Retinal pigment epithelial cell (primary cell): ENCODE measurements at places on chromosomes 5 and 9.

- DNase-seq: no peak
Measured at GRCh38 chr5:109451146-109451545, 41.4 kb upstream of the PJA2 start.

DNA sequence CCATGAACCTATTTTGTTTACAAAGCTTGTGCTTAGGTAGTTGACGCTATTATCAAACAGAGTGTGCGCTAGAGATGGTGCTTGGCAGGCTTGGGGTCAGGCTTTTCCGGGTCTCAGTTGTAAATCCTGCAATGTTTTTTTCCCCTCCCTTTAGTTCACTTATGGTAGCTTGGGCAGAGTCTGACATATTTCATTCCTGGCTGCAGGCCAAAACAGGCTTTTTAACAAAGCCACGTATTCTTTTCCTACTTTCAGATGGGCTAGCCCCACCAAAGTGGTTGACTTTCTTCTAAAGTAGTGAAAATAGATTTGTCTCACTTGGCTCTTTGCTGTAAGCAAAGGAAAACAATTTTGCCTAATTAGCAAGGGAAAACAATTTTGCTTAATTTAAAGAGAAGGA lies 58.0 kb upstream of the FBN2 start:
- peak; percentile 50 for DNase-seq

DNA sequence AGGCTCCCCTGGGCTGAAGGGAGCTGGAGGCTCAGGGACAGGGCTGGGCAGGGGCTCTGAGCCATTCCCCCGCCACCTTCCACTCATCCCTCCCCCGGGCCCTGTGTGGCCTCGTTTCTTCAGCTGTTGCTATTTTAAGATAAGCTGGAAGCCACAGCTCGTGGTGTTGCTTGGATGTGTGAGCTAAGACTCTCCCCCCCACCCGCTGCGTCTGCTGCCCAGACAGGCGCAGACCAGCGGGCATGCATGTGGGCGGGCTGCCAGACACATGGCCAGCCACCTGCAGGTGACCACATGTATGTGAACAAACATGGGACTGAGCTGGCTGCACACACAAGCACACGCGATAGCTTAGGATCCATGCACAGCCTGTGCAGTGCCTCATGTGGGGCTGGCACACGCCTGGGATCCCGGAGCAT lies 8.7 kb downstream of the SNCB start:
- peak; percentile 25 for DNase-seq

DNA sequence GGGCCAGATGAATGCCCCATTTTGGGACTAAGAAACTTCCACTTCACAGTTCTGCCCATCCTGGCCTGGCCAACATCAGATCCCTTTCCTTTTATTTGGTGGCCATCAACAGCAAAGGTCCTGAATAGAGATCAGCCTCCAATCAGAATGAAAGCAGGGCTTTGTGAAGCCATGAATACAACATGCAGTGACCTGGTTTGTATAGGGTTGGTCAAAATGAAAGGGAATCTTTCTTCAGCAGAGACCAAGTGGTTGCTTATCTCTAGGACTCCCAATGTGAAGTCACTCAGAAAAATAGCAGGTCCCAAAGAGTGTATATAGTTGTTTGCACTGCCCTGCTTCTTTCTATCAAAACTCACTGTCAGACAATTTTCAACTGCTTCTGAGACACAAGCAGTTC lies 113.9 kb upstream of the SLC12A2 start:
- no peak for DNase-seq

- DNase-seq: no peak
Measured at GRCh38 chr9:13621872-13622564, 342.5 kb upstream of the MPDZ start.

- DNase-seq: no peak
Measured at GRCh38 chr5:54081415-54081814, 229.0 kb downstream of the ARL15 start.

GRCh38 chr5:28725001-28725400 lies 1686.6 kb upstream of the CDH9 start:
- no peak for DNase-seq

DNA sequence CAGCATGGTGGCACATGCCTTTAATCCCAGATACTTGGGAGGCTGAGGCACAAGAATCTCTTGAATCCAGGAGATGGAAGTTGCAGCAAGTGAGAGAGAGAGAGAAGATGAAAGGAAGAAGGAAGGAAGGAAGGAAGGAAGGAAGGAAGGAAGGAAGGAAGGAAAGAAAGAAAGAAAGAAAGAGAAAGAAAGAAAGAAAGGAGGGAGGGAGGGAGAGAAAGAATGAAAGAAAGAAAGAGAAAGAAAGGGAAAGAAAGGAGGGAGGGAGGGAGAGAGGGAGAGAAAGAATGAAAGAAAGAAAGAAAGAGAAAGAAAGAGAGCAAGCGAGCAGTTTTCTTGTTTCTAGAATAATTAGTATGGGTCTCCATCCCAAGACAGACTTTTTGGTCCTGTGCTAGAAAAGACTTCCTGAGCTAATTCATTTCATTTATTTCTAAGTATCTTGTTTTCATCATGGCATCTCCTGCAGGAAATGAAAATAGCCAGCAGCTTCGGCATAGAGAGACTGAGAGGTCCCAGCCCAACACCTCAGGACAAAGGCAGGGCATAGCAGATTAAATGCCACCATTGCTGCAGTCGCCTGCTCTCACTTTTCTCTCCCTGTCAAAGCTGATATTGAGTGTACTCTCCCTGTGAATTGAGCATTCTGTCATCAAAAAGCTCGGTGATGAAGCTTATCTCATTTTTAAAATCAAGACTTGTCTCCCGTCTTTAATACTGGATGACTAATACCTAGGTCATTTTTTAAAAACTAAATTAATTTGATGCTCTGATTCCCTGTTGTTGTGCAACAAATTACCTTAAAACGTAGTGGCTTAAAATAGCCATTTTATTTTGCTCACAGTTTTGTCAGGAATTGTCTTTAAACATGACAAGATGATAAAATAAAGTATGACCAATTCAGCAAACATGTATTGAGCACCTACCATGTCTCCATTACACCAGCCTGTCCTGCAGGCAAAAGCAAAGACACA lies 91.8 kb upstream of the ADRA1B start:
- no peak for DNase-seq

DNA sequence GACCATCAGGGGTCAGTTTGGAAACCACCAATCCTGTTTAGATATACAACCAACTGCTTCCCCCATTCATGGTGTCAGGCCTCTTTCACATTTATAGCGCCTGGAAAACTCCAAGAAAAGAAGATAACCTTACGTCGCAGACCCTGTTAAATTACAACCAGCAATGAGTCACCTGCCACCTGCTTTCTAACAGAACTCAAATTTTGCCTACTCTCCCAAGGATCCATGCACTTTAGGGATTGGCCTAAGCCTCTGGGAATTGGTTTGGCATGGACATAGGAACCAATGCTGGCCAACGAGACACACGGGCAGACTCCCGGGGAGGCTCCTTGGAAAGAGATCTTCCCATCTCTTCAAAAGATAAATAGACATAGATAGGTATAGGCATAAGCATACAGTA lies 87.0 kb downstream of the FEM1C start:
- DNase-seq: no peak

DNA sequence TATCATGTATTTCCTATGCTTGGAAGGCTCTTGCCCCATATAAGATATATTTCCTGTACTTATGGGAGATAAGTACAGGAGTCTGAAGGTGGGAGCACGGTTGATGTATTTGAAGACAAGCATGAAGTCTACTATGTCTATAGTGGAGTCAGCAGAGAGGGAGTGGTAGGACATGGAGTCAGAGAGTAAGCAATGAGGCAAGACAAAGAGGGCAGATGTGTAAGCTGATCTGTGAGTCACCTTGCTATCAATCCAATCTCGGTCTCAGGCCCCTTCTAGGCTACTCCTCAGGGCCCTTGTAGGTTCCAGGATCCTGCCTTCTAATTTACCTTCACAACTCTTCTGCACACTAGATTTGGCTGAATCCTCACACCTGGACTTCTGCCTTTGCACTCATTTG lies 105.5 kb downstream of the MACIR start:
- DNase-seq: no peak

GRCh38 chr5:93677359-93677891 lies 64.0 kb downstream of the POU5F2 start:
- peak; percentile 72 for DNase-seq

GRCh38 chr5:139998837-139999236 lies 44.3 kb downstream of the NRG2 start:
- DNase-seq: no peak

- DNase-seq: no peak
Measured at GRCh38 chr5:150065886-150066285, 20.5 kb downstream of the CSF1R start.

DNA sequence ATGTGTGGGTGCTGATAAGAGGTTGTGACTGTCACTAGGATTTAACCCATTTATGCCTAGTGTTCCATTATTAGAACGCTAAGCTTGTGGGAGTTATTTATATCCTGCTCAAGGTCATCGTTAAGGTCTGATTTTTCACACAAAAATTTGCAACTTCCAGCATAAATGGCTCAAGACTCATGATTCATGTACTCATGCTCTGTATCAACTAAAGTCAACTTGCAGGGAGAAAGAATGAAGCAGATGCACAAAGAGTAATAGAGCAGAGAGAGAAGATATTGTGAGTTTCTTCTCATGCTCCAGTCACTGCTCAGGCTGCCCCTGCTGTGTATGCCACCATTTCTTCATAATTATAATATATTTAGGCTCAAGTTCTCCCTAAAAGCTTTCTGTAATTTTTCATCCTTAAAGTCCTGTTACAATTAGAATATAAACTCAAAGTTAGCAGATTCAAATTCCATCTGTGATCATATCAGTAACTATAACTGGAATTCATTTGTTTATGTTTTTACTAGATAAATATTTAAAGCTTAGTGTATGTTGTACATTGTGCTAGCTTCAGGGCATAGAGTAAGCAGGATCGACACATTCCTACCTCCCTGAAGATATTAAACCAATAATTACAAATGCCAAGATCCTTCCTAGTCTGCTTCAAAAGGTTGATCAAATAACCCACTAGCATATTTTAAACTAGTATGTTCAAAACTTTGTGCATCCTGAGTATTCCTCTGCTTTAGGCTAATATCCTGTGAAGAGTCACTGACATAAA lies 136.7 kb downstream of the NUDT12 start:
- DNase-seq: peak; percentile 72

GRCh38 chr9:130026583-130027340 lies 16.2 kb downstream of the FNBP1 start:
- DNase-seq: no peak

- no peak for DNase-seq
Measured at GRCh38 chr5:109743770-109744212, 54.1 kb downstream of the MAN2A1 start.

GRCh38 chr5:142929587-142929986 lies 159.4 kb downstream of the ARHGAP26 start:
- no peak for DNase-seq

GRCh38 chr5:900781-901180 lies 8.1 kb downstream of the TRIP13 start:
- DNase-seq: no peak

GRCh38 chr9:734831-735511 lies 106.5 kb upstream of the DMRT1 start:
- DNase-seq: peak; percentile 86

DNA sequence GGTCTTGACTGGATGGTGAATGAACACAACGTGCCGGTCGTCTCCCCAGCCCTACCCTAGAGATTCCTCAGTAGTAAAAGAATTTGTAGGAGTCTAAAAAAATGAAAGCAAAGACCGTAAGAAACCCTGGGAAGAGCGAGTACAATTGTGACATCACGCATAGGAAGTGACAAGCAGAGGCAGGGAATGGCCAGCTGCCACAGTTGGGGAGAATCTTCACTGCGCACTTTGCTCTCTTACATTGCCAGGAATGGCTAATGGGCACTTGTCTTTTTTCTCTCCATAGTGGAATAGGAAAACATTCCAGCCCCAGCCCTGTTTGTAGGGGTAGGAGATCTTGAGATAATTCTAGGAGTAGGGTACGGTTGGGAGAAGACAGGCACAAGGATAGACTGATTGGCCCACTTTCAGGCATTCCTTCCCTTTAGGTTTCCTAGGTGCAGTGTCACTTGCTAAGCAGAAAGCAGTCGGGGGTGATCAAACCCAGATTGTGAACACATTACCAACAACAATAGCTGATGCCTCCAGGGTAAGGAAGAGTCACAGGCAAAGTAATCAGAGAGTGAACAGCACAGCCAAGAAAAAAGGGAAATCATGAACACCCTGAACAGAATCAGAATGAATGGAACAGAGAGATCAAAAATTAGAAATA lies 302.7 kb downstream of the MAN2A1 start:
- no peak for DNase-seq

GRCh38 chr9:132087438-132088030 lies 7.9 kb upstream of the MED27 start:
- DNase-seq: no peak

GRCh38 chr9:98584059-98584458 lies 124.7 kb downstream of the GABBR2 start:
- DNase-seq: no peak

DNA sequence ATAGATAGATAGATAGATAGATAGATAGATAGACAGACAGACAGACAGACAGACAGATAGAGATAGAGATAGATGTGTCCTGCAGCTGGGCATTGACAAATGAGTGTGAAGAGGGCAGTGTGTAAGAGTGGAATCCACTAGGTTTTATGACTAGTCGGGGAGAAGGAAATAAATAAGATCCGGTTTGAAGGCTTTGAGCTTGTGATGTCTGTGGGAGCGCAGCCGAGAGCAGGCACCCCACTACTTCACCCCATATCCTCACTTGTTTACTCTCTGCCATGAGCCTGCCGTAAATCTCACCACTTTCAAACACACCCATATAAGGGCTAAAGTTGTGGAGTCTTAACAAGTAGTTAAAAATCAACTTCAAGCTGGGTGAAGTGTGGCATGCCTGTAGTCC lies 1.4 kb upstream of the SUSD1 start:
- DNase-seq: no peak

DNA sequence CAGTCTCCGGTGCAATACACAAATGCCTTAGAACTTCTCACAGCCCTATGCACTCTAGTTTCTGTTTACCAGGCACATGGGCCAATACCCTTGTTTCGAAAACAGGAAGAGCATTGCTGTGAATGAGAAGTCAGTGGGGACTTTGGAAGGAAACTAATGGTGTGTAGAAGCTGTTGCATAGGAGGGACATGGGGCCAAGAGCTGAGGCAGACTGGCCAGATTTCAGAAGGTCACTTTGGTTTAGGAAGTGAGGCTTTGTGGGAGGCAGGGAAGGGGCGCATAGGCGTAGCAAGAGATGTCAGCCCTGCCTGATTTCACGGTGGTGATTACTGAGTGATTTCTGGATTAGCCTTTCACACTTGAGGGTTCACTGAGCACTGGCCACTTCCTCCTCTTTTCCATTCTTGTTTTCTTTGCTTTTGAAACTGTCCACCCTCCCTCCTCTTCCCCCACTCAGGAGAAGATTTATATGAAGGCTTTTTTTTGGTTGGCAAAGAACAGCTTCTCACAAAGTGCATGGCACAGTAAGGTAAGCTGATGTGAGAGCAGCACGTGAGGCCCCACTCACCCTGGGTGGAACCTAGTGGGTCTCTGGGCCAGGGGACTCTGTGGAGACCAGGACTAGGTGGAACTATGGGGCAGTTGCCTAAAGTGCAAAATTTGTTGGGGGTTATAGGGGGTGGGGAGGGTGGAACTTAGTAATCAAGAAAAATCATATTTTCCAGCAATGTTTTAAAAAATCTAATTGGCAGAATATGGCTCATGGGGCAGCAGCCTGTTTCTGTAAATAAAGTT lies 6.1 kb upstream of the TMEM252 start:
- no peak for DNase-seq
